Fibroblast of skin of abdomen (primary cell): ENCODE measurements at places on chromosomes 3 and 15.
A peak's percentile ranks its signal among the peaks of the same experiment; 100 is the strongest.

DNA sequence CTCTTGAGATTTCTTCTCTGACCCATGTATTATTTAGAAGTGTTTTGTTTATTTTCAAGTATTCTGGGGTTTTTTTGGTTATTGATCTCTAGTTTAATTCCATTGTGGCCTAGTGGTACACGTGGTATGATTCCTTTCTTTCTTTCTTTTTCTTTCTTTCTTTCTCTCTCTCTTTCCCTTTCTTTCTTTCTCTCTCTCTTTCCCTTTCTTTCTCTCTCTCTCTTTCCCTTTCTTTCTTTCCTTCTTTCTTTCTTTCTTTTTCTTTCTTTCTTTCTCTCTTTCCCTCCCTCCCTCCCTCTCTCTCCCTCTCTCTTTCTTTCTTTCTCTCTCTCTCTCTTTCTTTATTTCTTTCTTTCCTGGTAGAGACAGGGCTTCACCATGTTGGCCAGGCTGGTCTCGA, 85.7 kb upstream of the UBE2E1 start:
- no peak for DNase-seq

DNA sequence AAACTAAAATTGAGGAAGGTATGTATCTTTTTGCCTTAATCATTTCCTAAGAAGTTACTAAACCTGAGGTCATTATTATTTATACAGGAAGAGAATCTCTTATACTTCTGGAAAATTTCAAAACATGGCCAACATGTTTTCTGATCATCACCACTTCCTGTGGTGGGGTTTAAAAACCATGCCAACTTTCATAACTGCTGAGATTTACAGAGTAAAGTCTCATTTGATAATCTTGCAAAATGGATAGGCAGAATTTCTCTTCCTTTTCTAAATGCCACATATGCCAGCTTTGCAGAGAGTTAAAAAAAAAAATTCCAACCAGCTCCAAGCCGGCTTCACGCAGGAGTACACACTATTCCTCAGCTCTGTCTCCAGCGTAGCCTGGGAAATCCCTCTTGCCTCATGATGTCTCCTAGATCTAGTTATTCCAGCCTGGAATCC, 124.3 kb upstream of the SPRED1 start:
- peak; percentile 28 for DNase-seq

DNA sequence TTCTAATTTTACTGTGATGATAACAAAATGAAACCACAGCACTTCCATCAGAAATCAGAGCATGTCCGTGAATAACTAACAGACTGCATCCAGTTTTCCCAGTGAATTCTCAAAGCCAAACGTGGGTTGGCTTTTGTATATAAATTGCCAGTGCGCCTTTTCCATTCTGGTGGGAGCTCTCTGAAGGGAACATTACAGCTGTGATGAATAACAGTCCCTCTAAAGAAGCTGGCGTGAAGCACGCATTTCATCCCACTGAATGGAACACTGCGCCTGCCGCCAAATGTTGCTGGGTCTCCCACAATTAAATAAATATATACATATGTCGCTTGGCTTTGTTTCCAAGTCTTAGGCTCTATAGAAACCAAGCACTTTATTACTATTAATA, 113.0 kb upstream of the PFN2 start:
- peak; percentile 77 for DNase-seq

GRCh38 chr3:186618318-186618938, 5.6 kb downstream of the AHSG start:
- no peak for DNase-seq

DNA sequence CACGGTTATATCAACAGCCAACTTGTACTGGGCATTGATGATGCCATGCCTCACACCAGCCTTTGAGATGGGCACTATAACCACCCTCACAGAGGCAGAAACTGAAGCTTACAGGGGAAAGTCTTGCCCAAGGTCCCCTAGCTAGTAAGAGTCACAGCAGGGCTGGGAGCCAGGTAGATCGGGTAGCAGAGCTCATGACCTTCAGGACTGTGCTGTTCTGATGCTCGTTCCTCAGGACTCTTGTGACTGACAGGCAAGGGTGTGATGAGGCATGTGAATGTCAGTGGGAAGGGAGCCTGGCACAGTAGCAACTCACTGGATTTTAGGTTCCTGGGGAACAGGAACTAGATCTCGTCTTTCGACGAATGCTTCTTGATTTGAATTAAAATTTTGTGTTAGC, 65.7 kb downstream of the RLBP1 start:
- DNase-seq, result no peak

GRCh38 chr3:158369279-158369678, 201.7 kb upstream of the MLF1 start:
- DNase-seq, result no peak

- peak; percentile 33 for DNase-seq
Observed at GRCh38 chr3:46695962-46696894, 2.7 kb upstream of the ALS2CL start.

DNA sequence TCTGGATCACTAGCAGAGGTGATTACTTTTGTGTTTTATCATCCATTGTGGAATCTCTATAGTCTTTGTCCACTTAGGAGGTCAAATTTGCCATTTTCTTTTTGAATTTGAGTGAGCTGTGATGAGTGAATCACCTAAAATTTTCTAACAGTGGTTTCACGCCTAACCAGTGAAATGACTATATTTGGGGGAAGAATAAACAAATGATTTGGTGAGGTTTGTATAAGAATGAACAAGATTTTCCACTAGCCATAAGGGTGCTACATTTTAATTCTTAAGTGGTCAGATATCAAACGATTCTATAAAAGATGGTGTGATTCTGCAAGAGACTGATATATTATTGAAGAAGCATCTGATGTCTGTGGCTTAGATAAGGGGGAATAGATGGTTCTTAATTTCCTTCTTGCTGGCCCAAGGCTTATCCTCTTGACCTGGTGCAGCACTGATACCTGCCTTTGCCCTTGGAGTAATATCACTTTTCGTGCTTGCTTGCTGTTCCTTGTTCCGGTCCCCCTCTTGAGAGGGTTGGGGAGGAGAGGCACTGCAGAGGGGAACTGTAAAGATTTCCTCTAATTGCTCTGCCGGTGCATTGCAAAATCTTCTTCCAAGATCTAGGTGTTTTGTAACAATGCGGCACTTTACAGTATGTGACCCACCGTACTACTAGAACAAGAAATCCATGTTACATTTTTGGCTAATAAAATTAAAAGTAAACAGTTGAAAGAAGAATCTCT, 14.5 kb downstream of the C3orf20 start:
- DNase-seq, result no peak
